Testis (tissue), 5 donors: ENCODE measurements at places on chromosomes 7 and 10. TPM values are rescaled to one million over a fixed set of nuclear protein-coding genes. Genes with fewer than 3 reads are reported as not detected.

IL6 gene
- not detected for total RNA-seq

ZNF117 gene
- 45.7 TPM for total RNA-seq

C10orf105 gene
- 0.47 TPM for total RNA-seq

- no peak for DNase-seq
These were observed 48.4 kb downstream of the INPP5A start for GRCh38 chr10:132585732-132586722.

- DNase-seq = no peak
These were observed 227.2 kb downstream of the CUX1 start for GRCh38 chr7:102044641-102044983.

DNA sequence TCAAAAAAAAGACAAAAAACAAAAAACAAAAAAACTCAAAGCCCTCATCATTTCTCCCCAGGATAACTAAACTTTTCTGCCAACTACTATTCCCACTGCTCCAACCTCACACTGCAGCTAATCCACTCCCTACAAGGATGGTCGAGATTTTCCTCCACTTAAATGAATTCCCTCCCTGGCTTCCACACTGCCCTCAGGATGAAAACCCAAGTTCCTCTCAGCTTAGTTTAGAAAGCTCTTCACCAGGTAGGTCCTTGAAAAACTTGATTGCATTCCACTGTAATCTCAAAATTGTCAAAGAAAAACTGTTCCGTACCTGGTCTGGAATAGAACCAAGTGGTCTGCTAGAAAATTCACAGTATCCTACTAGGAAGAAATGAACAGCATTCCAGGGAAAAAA lies 294.3 kb upstream of the KLF14 start:
- DNase-seq = no peak

DNA sequence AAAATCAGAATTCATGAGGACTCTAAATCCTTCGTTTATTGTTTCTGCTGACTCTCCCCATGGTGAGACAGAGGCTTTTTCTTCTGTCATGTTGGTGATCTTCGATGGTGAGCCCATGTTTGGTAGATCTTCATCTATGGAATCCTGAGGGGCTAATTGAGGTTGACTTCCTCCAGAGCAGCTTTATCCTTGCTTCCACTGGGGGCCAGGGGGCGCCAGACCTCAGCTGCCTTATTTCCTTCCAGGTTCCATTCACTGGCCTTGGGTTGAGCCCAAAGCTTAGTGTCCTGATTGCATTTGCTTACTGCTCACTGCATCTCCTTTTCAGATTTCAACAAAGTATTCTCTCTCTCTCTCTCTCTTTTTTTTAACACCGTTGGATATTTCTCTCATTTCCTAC lies 80.7 kb downstream of the GCC1 start:
- DNase-seq = peak; percentile 52

DNA sequence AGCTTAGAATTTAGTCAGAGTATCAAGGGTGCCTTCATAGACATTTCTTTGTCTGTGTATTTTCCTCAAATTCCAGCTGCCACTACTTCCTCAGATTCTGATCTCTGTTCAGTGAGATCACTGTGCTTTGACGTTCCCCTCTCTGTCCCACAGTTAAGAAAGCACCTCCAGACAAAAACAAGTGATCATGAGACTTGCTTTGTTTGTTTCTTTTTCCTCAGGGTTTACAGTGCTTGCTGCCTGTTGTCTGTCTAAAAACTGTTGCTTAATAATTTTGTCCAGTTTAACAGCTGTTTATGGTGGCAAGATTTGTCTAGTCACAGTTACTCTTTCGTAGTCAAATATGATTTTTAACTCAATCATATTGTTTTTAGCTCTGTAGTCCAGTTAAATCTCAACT lies 29.1 kb downstream of the TRUB1 start:
- DNase-seq = no peak

GRCh38 chr10:115948465-115948864 lies 324.5 kb downstream of the GFRA1 start:
- DNase-seq = no peak

GRCh38 chr7:24786941-24787340 lies 29.7 kb upstream of the GSDME start:
- DNase-seq = no peak

- peak; percentile 19 for DNase-seq
These were observed 276.1 kb upstream of the NEBL start for GRCh38 chr10:21172930-21173801.

DNA sequence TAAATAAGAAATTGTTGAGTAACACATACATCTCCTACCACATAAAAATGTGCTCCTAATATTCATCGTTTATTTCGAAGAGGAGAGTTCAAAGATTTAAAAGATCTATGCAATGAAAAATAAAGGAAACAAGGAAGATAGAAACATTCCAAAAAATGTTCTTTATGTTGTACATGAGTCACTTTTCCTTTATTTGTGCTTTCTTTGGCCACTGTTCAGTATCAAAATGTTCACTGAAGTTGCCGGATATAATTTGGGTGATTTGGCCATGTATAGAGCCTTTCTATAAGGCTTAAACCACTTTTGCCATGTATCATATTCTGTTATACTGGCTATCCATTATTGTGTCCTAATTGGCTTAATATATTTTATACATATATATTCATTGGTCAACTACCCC lies 62.9 kb upstream of the PRR15 start:
- no peak for DNase-seq

GRCh38 chr7:103914147-103914899 lies 75.1 kb downstream of the RELN start:
- no peak for DNase-seq

DNA sequence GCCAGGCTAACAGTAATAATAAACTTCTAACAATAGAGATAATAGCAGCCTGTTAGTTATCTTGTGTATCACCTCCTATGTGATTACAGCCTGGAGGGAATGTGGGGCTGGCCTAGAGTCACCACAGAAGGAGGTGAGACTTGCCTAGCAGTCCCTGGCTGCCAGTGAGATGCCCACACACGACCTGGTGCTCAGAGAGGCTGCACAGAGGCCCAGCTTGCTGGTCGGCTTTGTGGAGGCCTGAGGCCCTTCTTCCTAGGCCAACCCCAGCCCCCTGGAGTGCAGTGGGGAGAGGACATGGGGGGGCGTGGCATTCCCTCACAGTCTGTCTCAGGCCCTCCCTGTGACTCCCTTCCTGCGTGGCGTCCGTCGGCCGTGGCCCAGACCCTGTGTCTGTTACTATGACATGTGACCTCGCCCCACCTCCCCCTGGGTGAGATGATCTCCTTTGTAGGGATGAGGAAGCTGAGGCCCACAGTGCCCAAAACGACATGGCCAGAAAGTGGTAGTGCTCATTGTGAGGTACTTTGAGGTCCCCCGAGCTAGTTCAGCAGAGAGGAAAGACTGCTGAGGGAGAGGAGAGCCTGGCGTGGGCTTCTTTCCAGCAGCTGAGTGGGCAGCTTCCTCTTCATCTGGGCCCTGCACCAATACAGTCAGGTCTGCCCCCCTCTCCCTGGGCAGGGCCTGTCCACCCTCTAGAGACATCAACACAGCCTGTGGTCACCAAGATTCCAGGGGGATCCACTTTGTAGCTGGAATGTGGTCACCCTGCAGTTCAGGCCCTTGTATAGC lies 29.7 kb downstream of the UNC5B start:
- peak; percentile 68 for DNase-seq

GRCh38 chr10:48456361-48456804 lies 148.5 kb downstream of the ARHGAP22 start:
- no peak for DNase-seq

- no peak for DNase-seq
These were observed 42.9 kb upstream of the CNPY1 start for GRCh38 chr7:155589001-155589980.
